ENCODE measurements at places on chromosomes 6 and 20.

DNA sequence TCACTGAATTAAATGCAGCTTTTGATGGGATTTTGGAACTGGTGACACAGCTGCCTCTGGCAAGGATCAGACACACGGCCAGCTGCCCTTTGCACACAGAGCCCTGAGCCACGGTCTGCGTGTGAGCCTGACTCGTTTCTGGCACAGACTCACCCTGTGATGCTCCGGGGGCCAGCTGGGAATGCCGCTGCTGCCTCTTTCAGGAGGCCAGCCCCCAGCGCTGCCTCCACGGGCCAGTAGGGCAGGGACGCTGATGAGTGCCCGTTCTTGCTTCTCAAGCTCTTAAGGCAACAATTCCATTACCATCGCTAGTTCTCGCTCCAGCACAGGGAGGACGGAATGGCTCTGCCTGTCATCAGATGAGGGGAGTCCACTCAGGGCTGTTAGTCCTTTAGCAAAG lies 61.6 kb downstream of the IRF4 start:
- DNase-seq, result no peak

- DNase-seq, result no peak
Observed at GRCh38 chr6:120608826-120609225, 725.5 kb downstream of the TBC1D32 start.

DNA sequence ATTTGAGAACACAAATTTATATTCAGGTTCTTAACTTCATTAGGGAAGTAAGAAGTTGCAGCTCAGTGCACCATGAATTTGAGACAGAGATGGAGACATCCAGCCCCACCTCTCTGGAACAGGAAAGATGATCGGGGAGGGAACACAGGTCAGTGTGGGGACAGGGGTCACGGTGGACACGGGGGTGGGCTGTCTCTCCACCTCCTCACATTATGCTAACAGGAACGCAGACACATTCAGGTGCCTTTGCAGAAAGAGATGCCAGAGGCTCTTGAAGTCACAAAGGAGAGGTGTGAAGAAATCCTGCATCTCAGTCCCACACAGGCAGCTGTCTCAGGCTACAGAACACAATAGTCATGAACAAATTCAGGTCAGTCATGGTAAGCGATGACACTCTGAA lies 3.1 kb downstream of the HLA-C start:
- no peak for DNase-seq

DNA sequence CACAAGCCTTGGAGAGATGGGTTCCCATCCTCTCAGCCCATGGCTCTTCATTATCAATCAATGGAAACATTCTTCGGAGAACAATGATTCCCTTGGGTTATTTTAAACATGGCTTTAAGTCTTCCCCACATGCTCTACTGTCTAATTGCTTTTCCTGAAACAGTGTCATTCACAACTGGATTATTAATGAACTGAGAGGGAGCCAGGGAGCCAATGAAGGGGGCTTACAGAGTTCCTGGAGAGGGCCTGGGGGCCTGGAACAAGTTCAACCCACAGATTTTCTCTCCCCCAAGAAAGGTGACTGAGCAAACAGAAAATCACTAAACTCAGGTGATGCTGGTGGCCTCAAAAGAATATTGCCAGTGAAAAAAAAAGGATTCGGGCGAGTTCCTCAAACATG lies 1.3 kb upstream of the PPP1R16B start:
- DNase-seq, result no peak

DNA sequence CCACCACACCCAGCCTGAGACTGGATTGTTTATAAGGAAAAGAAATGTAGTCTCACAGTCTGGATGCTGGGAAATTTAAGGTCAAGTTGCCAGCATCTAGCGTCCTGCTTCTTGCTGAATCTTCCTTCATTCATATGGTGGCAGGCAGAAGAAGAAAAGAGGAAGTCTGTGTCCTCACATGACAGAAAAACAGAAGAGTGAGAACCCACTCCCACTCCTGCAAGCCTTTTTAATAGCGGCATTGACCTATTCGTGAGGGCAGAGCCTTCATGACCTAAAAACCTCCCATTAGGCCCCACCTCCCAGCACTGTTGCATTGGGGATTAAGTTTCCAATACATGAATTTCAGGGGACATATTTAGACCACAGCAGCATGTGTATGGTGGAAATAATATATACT lies 160.8 kb upstream of the BMP2 start:
- DNase-seq, result no peak

Data from activated CD4-positive, alpha-beta T cell treated with anti-CD3 and anti-CD28 coated beads for 4 hours (primary cell).